Stimulated activated CD4-positive, alpha-beta T cell treated with anti-CD3 and anti-CD28 coated beads, Interleukin-1b, Interleukin-23, amount 100 ng/mL, for 1 hour (primary cell): ENCODE measurements at places on chromosomes 13 and 19.

DNA sequence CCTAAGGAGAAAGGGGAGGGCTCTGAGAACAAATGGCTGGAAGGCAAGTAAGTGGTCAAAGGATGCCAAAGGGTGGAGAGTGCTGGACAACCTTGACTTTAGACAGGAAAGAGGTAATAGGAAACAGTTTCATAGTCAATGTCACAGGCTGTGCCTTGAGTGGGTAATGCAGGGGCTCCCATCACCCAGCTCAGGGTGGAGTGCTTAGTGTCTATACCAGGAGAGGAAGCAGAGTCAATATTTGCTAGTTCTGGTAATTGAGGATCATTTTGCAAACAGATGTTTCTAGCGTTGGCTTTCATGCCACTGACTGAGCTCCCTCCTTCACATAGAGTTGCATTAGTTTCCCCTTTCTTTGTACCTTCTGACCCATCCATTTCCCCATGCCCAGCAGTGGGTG is 64.6 kb upstream of the KL start:
- no peak for DNase-seq

GRCh38 chr19:48613024-48613851 is 1.6 kb downstream of the FAM83E start:
- no peak for DNase-seq

DNA sequence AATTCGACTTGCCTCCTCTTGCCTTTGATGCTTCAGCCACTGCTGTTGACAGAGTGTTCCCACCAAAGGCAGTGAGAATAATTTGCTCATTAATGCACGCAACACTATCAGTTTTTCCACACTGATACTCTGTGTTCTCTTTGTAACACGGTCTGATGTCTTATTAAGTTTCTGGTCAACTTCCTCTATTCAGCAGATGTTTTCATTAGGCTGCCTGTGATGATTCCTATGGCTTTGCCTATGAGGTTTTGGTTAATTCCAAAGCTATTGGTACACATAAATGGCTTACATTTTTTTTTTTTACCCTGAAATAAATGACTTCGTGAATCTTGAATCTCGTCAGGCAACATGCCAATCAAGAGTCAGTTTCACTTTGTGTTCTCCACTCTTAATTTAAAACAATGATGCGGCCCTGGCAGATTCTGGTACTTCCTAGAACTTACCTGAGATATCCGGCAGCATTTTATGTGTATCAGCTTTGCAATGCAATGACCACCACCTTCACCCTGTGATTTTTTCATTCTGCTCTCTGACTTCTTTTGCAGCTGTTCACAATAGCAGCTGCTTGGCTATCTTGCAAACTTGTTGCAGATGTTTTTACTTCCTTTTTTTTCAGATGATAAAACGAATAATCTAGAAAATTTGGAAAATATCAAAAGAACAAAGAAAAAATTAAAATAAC is 27.5 kb upstream of the KL start:
- no peak for DNase-seq

DNA sequence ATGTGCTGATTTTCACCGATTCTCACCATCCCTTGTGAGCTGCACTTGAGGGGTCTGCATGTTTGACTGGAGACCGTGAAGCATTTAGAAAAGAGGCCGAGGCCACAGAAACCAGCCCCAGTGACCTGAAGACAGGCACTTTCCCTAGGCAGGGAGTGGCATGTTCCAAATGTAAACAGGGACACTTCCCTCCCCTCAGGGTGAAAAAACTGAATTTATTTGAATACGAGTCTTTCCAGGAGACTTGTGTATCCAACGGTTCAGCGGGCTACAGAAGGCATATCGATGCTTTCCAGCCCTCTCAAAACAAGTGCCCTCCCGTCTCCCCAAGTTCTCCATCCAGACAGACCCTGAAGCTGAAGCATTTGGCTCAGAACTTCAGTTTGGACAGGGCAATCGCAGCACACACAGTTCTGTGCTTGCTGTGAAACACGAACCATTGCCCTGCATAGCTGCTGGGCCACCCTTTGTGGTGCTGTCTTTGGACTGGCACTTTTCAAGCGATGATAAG is 106.1 kb downstream of the ZIC5 start:
- DNase-seq = no peak

DNA sequence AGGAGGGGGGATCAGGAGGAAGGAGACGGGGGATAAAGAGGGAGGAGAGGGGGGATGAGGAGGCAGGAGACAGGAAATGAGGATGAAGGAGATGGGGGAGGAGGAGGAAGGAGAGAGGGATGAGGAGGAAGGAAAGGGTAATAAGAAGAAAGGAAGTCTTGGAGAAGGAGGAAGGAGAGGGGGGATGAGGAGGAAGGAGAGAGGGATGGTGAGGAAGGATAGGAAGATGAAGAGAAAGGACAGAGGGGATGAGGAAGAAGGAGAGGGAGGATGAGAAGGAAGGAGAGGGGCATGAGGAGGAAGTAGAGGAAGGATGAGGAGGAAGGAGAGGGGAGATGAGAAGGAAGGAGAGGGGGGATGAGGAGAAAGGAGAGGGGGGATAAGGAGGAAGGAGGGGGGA is 13.0 kb upstream of the VSTM2B start:
- no peak for DNase-seq

DNA sequence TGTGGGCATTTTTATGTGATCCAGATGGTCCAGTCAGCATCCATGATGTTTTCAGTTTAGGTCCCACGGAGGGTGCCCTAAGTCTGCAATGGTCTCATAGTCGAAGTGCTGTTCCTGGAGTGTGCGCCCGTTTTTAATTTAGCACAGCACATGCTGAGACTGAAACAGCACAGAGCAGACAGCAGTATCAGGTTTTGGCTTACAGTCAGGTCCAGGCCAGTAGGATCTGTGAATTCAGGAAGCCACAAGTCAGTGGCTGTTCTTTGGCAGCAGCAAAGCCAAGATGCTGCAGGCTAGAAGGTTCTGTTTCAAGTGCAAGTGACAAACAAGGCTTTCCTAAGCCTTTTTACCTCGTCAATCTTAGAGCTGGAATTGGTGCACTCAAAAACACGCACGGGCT is 18.3 kb downstream of the FBXO27 start:
- DNase-seq = no peak

- DNase-seq = no peak
Measured at GRCh38 chr13:109899316-109899715, 112.9 kb upstream of the IRS2 start.

DNA sequence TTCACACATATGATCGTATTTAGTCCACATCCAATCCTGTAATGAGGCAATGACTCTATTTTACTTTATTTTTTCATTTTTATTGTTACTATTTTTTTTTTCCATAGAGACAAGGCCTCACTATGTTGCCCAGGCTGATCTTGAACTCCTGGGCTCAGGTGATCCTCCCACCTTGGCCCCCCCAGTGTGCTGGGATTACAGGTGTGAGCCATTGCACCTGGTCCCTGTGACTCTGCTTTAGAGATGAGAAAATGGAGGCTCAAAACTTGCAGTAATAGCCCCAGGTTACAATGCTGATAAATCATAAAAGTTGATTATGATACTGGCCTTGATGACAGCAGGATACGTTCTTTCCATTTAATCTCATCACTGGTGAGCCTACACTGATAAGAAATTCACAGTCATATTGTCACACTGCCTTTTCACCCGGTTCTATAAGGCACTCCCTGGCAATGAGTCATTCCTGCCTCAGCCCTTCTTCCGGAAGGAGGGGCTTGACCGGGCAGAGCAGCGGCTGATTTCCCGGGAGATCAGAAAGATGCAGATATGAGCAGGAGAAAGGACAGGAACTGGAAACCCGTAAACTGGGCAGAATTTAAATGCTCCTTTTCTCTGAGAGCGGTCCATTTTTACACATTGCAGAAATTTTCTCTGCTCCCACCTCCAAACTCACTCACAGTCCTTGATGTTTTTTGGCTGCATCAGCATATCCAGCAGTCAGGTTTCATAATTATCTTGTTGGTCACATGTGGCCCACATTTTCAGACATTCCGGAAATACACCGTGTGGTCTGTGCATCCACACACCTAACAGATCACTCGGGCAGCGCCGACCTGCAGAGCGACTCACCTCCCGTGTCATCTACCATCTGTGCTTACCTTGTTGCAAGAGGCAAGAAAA is 616.4 kb downstream of the EFNB2 start:
- no peak for DNase-seq

DNA sequence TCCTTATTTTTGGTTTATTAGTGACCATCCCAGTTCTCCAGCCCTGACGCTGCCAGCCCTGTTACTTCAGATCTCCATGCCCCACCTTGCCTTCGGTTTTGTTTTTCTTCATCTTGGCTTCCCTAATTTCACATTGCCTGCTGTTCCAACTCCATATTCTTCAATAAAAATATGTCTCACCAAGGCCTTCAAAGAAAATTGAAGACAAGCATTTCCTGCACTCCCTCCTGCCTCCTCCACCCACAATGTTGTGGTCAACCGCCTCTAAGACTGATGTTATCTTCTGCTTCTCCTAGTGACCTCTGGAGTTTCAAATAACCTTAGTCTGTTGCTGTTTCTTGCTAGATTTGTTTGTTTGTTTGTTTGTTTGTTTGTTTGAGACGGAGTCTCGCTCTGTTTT is 14.6 kb downstream of the PLD3 start:
- DNase-seq = no peak

DNA sequence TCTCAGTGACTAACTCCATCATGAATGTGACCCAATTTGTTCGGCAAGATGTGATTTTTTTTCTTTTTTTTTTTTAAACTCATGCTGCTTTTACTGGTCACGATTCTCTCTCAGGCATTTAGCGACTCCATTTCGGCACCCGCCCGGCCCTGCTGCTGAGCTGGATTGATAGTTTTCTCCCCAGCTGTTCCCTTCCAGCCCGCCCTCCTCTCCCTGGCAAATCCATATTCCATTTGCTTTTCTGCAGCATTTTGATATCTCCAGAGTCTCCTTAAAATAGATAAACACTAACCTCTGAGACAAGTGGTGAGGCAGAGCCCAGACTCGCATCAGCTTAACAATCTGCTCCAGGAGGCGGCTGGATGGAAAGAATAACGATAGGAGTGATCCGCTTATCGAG is 55.5 kb upstream of the KATNAL1 start:
- no peak for DNase-seq

DNA sequence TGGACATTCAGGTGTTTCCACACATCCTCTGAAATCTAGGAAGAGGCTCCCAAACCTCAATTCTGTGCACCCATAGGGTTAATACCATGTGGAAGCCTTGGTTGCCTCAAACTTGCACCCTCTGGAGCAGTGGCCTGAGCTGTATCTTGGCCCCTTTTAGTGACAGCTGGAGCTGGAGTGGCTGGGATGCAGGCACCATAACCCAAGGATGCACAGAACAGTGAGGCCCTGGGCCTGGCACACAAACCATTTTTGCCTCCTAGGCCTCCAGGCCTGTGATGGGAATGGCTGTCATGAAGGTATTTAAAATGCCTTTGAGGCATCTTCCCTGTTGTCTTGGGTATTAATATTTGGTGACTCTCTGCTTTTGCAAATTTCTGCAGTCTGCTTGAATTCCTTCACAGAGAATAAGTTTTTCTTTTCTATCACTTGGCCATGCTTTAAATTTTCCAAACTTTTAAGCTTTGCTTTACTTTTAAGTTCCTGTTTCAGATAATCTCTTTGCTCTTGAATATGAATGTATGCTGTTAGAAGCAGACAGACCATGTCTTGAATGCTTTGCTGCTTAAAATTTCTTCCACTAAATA is 1594.5 kb upstream of the PCDH20 start:
- no peak for DNase-seq

GRCh38 chr19:43562698-43563241 is 12.6 kb downstream of the XRCC1 start:
- peak; percentile 55 for DNase-seq

- DNase-seq = no peak
Measured at GRCh38 chr19:1507192-1507660, 5.6 kb downstream of the ADAMTSL5 start.

- DNase-seq = peak; percentile 50
Measured at GRCh38 chr19:34041925-34042521, 130.3 kb upstream of the LSM14A start.

DNA sequence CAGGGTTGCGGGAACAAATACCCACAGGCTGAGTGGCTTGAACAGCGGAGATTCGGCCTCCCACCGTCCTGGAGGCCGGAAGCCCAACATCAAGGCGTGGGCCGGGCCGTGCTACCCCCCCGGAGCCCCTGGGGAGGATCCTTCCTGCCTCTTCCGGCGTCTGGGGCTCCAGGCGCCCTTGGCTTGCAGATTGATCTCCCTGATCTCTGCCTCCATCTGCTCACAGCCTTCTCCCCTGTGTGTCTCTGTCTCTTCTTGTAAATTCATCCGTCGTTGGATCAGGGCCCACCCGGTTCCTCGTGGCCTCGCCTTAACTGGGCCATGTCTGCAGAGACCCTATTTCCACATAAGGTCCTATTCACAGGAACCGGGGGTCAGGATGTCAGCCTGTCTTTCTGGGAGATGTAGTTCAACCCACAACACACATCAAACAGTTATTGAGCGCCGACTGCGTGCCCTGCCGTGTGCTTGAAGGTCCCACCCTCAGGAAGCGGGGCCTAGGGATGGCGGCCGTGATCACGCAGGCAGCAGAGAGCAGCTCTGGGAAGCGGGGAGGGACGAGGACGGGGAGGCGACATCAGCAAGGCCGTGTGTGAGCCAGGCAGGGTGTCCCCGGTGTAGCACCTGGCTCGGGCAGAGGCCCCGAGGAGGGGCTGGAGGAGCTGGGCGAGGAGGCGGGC is 21.3 kb downstream of the HCN2 start:
- no peak for DNase-seq

DNA sequence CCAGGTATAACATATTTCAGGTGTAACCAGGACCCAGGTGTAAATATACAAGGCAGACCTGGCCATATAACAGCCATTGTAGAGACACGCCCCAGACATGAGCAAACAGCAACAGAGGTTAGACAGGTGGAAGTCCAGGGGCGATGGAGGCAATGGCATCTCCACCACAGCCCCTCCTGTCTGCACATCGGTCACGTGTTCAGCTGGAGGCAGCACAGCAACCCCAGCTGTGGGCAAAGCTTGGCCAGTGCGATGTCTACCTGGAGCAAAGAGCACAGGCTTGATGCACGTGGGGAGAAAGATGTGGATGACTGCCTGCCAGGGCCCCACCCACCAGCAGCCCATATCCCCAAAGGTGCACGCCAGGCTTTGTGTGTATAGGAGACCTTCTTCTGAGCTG is 4.4 kb downstream of the CYP4F2 start:
- no peak for DNase-seq

DNA sequence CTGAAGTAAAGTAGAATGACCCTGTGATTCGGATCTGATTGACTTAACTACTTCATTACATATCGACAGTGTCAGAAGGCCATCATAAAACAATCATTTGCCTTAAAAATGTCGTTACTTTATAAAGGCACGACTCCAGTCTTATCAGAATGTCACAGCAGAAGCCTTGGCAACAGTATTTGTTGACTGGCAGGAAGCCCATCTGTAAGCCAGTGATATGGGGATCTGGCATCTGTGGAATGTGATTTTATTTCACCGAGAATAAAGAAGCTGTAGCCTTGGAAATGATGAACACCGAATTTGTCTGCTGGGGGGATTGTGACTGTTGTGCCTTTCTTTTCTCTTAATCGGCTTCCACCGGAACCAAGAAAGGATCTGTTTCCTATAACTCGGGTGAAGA is 362.5 kb downstream of the TDRD3 start:
- DNase-seq = no peak

DNA sequence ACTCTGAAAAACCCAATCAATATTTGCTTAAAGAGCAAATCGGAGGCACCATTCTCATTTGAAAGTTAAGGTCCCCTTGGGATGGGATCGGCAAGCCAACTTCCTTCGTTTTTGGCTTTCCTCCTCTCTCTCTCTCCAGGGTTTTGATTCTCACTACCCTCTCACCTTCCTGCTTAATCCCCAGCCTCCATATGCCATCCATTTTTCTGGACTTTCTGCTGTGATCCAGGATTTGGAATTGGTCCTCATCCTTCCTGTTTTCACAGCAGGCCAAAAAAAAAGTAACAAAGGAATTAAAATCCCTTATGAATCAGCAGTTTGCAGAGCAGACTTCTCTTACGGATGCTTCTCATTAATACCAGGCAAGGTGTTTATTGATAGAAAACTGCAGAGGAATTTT is 283.1 kb upstream of the TMTC4 start:
- DNase-seq = no peak
